ENCODE measurements at places on chromosomes 12 and 14.
A peak's percentile ranks its signal among the peaks of the same experiment; 100 is the strongest.

- H3K36me3 ChIP-seq, result no peaks in the 10 kb centered on the region
- no peak overlapping the region for H3K4me3 ChIP-seq
- no peaks in the 10 kb centered on the region for H3K4me1 ChIP-seq
- no peak for DNase-seq
- H3K27me3 ChIP-seq, result peaks cover 1% of the 10 kb centered on the region
Observed at GRCh38 chr12:25853316-25854095, 105.0 kb upstream of the RASSF8 start.

GRCh38 chr14:97058074-97058467 is 260.9 kb downstream of the VRK1 start:
- H3K27me3 ChIP-seq, result peaks cover 2% of the 10 kb centered on the region
- no peak for DNase-seq
- H3K36me3 ChIP-seq, result no peaks in the 10 kb centered on the region
- H3K4me3 ChIP-seq, result no peak overlapping the region

DNA sequence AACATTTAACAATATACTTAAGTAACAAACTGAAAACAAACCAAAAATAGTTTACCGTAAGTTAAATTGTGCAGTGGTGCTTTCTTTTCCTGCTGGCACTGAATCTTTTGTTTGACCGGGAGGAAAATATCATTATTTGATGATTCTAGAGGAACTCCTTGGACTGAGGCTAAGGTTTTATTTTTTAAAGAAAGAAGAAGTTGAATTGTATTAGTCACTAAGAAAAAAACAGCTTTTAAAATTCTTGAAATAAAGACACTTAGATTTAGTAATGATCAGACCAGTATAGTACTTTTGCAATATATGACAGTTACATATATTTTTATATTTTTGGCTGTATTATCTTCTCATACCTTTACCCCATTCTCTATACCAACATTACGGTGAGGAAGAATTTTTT is 10.3 kb downstream of the MIS18BP1 start:
- peaks cover 3% of the 10 kb centered on the region for H3K4me1 ChIP-seq
- peaks cover 12% of the 10 kb centered on the region for H3K36me3 ChIP-seq
- H3K27me3 ChIP-seq, result no peaks in the 10 kb centered on the region
- no peak overlapping the region for H3K4me3 ChIP-seq
- DNase-seq, result no peak
- no peak overlapping the region for H3K27ac ChIP-seq

DNA sequence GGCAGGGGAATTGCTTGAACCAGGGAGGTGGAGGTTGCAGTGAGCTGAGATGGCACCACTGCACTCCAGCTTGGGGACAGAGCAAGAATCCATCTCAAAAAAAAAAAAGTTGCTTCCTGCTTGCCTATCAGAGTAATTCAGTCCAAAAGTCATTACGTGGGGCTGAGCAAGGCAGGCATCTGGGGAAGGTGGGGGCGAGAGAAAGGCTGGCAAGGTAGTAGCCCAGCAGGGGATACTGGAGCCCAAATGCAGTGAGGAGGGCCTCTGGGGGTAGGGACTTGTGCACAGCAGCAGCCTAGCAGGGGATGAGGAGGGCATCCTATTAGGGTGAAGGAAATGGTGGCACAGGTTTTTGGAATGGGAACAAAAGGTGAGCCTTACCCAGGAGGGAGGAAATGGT is 7.1 kb downstream of the ETFRF1 start:
- H3K4me3 ChIP-seq, result no peak overlapping the region
- H3K27ac ChIP-seq, result no peak overlapping the region
- H3K36me3 ChIP-seq, result peaks cover 41% of the 10 kb centered on the region
- H3K27me3 ChIP-seq, result no peaks in the 10 kb centered on the region

DNA sequence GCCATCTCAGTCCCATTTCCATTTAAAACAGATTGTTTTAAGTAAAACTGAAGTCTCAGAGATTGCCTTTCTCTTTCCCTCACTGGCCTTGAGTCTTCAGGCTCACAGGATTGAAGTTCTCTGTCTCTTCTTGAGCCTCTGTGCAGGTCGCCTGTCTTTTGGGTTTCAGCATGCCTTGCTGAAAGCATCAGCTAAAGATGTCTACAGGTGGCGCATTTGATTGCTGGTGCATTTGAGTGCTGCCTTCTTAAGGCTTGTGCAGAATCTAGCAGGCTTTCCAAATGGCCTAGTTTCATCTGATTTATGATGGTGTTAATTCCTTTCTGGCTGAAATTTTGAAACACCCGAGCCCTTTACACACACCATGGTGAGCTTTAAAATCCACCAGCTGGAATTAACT is 1062.2 kb upstream of the FBXO33 start:
- no peaks in the 10 kb centered on the region for H3K4me1 ChIP-seq
- no peaks in the 10 kb centered on the region for H3K36me3 ChIP-seq

GRCh38 chr12:14950421-14950820 is 11.0 kb downstream of the ARHGDIB start:
- no peak for DNase-seq
- H3K4me3 ChIP-seq, result peak overlapping the region; percentile 73

DNA sequence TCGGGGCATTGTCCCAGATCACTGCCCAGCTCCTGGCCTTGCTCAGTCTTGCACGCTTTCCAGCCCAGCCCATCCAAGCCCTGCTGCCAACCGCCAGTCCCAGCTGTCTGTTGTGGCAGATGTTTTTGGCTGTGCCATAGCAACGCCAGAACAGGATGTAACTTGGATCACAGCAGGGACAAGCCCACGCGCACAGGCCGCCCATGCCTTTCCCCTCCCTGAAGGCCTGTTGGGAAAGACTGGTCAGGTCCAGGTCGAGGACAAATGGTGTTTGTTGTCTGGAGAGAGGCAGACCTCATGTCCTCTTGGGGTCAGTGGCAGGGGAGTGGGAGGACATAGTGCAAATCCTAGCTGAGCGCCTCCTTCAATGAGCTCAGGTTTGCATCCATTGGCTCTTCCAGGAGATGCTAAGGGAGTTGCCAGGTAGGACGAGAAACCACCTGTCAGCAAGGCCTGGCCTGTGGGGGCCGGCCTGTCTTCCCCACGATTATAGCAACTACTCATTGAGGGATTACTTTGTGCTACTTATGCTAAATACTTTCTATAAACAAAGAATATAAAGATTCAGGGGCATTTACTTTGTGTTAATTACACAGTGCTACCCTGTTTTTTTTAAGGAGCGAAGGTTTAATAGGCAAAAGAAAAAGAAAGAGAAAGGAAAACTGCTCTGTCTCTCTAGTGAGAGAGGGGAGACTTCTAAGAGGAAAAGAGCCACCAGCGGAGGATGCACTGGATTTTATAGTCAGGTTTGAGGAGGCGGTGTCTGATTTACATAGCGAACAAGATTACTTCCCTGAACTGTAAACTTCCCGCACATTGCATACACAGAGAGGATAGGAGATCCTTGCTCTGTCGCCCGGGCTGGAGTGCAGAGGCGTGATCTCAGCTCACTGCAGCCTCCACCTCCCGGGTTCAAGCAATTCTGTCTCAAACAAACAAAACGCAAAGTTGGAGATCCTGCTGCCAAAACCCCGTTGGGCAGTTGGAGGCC is 42.8 kb upstream of the CORO1C start:
- no peak overlapping the region for H3K27ac ChIP-seq
- no peaks in the 10 kb centered on the region for H3K36me3 ChIP-seq
- H3K4me3 ChIP-seq, result no peak overlapping the region
- no peaks in the 10 kb centered on the region for H3K4me1 ChIP-seq
- DNase-seq, result no peak

GRCh38 chr12:89943463-89943862 is 234.8 kb upstream of the ATP2B1 start:
- H3K36me3 ChIP-seq, result no peaks in the 10 kb centered on the region
- peaks cover 5% of the 10 kb centered on the region for H3K4me1 ChIP-seq
- no peak overlapping the region for H3K4me3 ChIP-seq
- no peak for DNase-seq
- no peak overlapping the region for H3K27ac ChIP-seq

- no peak overlapping the region for H3K27ac ChIP-seq
- no peak for DNase-seq
- H3K27me3 ChIP-seq, result peaks cover 2% of the 10 kb centered on the region
- no peaks in the 10 kb centered on the region for H3K4me1 ChIP-seq
- no peak overlapping the region for H3K4me3 ChIP-seq
- no peaks in the 10 kb centered on the region for H3K36me3 ChIP-seq
Observed at GRCh38 chr14:95727056-95727700, 13.3 kb upstream of the TCL1A start.

DNA sequence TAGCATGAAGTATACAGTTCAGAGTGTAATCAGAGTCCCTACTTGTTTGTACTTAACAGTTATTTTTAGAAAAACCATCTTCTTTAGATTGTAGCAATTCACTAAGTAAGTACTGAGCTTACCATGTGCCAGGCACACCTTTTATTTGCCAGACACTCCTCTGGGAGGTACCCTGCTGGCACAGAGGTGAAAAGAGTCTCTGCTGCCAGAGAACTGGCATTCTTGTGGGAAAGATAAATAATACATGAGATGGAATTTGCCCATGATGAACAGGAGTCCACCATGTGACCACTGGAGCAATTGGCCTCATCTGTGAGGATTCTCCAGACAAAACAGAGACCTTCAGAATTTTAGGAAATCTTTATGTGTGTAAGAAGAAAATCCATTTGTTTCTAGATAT is 199.3 kb upstream of the SLC16A7 start:
- H3K36me3 ChIP-seq, result no peaks in the 10 kb centered on the region
- DNase-seq, result no peak
- H3K4me1 ChIP-seq, result no peaks in the 10 kb centered on the region
- H3K4me3 ChIP-seq, result no peak overlapping the region
- no peak overlapping the region for H3K27ac ChIP-seq
- peaks cover 20% of the 10 kb centered on the region for H3K27me3 ChIP-seq

- no peaks in the 10 kb centered on the region for H3K4me1 ChIP-seq
- no peak overlapping the region for H3K27ac ChIP-seq
- H3K27me3 ChIP-seq, result peaks cover 16% of the 10 kb centered on the region
Observed at GRCh38 chr14:35506927-35507326, 27.0 kb upstream of the INSM2 start.

GRCh38 chr14:50531595-50532501 is 521 bp downstream of the MAP4K5 start:
- peak overlapping the region; percentile 88 for H3K4me3 ChIP-seq
- peak; percentile 27 for DNase-seq
- peaks cover 10% of the 10 kb centered on the region for H3K36me3 ChIP-seq
- peaks cover 27% of the 10 kb centered on the region for H3K27me3 ChIP-seq

GRCh38 chr12:87086118-87086891 is 830.1 kb upstream of the MGAT4C start:
- H3K27ac ChIP-seq, result no peak overlapping the region
- H3K4me1 ChIP-seq, result no peaks in the 10 kb centered on the region
- DNase-seq, result no peak
- no peaks in the 10 kb centered on the region for H3K27me3 ChIP-seq
- H3K4me3 ChIP-seq, result no peak overlapping the region
- H3K36me3 ChIP-seq, result no peaks in the 10 kb centered on the region

DNA sequence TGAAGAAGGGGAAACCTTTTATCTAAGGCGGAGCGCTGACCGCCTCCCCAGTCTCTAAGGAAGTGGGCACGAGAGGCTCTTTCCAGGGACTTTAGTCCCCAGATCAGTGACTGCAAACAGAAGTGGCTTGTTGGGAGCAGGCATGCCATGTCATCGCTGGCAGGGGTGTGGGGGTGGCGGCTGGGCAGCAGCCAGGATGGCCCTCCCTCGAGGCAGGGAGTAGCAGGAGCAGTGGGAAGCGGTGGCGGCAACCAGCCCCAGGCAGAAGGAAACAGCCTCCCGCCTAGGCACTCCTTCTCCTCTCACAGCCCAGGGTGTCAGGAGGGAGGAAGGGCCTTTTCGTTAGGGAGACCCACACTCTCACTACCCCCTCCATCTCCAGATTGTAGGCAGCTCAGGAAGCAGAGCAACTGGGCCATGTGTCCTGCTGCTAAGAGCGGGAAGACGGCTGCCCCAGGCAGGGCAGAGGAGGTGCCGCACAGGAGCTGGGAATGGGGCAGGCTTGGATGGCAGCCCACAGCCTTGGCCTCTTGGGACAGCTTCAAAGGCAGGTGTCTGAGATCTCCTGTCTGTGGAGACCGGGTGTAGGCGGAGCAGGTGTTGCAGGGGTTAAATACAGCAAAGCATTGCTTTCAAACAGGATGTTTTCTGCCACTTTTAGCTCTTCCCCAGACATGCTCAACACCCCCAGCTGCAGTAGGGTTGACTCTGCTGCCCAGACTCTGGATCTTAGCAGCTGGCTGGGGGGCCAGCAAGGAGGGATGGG is 21.8 kb downstream of the VDR start:
- no peaks in the 10 kb centered on the region for H3K27me3 ChIP-seq
- peak overlapping the region; percentile 99 for H3K27ac ChIP-seq
- DNase-seq, result no peak
- H3K4me3 ChIP-seq, result peak overlapping the region; percentile 87
- H3K36me3 ChIP-seq, result peaks cover 93% of the 10 kb centered on the region

- peaks cover 76% of the 10 kb centered on the region for H3K36me3 ChIP-seq
- H3K27ac ChIP-seq, result peak overlapping the region; percentile 52
- H3K4me1 ChIP-seq, result peaks cover 40% of the 10 kb centered on the region
- H3K27me3 ChIP-seq, result no peaks in the 10 kb centered on the region
- H3K4me3 ChIP-seq, result peak overlapping the region; percentile 52
Observed at GRCh38 chr12:56682323-56682722, 5.8 kb downstream of the PTGES3 start.

DNA sequence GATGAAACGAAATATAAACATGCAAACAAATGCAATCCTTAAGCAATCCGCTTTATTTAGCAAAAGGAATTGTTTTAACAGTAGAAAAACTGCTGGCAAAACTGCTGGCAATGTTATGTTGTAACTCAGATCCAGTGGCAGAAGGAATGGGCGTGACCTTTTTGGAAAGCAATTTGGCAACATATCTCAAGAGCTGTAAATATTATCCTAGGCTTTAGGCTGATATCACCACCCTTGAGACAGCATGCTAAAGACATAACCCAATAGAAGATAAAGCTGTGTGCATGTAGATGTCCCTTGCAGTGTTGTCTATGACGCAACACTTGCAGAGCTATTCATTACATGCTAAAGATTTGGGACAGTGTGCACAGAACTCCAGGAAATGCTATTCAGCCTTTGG is 138.5 kb downstream of the DICER1 start:
- no peak overlapping the region for H3K4me3 ChIP-seq
- no peak overlapping the region for H3K27ac ChIP-seq
- H3K36me3 ChIP-seq, result no peaks in the 10 kb centered on the region
- H3K27me3 ChIP-seq, result peaks cover 4% of the 10 kb centered on the region

DNA sequence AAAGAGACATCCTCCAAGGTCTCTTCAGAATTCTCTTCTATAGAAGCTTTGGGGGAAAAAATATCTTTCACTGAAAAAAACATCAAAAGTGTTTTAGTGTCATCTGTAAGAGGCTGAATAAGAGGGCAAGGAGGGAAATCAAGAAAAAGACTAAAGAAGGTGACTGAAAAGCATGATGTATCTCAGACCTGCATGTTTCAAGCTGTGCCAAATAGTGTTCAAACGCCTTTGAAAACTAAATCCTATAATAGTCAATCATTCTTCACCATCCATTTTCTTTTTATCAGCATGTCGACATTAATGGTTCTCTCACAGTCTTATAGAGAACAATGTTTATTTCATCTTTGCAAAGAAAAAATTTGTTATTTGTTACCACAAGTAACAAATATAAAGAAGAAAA is 94.5 kb downstream of the CEP128 start:
- no peaks in the 10 kb centered on the region for H3K36me3 ChIP-seq
- H3K4me3 ChIP-seq, result no peak overlapping the region
- DNase-seq, result no peak
- no peaks in the 10 kb centered on the region for H3K4me1 ChIP-seq
